ENCODE measurements at places on chromosomes 4 and X.
A peak's percentile ranks its signal among the peaks of the same experiment; 100 is the strongest.

- DNase-seq: no peak
Observed at GRCh38 chr4:128709268-128709667, 100.2 kb upstream of the JADE1 start.

- DNase-seq: no peak
Observed at GRCh38 chr4:38068107-38068506, 107.9 kb downstream of the PTTG2 start.

GRCh38 chrX:147945286-147945685 is 33.6 kb downstream of the FMR1 start:
- no peak for DNase-seq

- no peak for DNase-seq
Observed at GRCh38 chrX:69522052-69522451, 17.9 kb downstream of the NALF2 start.

GRCh38 chr4:2570551-2571222 is 34.2 kb downstream of the FAM193A start:
- DNase-seq: no peak

DNA sequence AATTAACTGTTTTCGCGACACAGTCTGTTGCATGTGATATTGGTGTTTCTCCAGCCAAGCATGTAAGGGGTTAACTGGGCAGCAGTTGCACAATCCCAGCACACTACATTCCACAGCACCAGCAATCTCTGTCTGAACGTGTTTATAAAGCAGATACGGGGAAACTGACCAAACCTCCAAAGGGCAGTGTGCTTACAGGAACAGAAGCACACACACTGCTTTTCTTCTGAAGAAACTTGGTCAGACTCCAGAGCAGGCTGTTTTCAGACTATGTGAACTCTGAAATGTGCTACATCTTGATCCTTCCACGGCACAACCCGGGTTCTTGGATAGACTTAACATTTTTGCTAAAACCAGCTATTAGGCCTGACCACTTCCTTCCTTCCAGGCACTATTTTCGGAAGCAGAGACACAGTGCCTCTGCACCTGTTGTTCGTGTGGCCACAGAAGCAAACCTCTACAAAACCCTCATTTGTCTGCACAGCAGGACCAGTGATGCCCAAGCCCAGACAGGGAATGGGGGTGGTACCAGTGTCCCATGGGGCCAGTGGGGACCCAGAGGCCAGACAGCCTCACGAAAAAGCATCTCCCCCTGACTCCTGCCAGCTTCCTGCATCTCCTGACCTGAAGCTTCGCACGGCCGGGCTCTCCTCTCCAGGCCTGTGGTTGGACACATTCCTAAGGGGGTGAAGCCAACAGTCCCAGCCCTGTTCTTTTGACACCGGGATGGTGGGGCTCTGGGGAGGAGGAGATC is 90.1 kb downstream of the IRF2 start:
- DNase-seq: peak; percentile 30

- no peak for DNase-seq
Observed at GRCh38 chr4:335515-335914, 2.1 kb upstream of the ZNF141 start.

- no peak for DNase-seq
Observed at GRCh38 chr4:28754376-28754775, 1893.7 kb downstream of the STIM2 start.

- no peak for DNase-seq
Observed at GRCh38 chr4:52968691-52969090, 106.6 kb downstream of the RASL11B start.
